ENCODE measurements at places on chromosomes 12 and 14. TPM values are rescaled to one million over a fixed set of nuclear protein-coding genes. Genes with fewer than 3 reads are reported as not detected.

MRPL42 gene
- 71.2 TPM for total RNA-seq

GARIN6 gene
- not detected for total RNA-seq

HCAR2 gene
- 0.35 TPM for total RNA-seq

KLRC3 gene
- 0.68 TPM for total RNA-seq

RPL10L gene
- not detected for total RNA-seq

PLEKHG7 gene
- not detected for total RNA-seq

GZMH gene
- total RNA-seq, result not detected

CLEC2A gene
- total RNA-seq, result not detected

DNA sequence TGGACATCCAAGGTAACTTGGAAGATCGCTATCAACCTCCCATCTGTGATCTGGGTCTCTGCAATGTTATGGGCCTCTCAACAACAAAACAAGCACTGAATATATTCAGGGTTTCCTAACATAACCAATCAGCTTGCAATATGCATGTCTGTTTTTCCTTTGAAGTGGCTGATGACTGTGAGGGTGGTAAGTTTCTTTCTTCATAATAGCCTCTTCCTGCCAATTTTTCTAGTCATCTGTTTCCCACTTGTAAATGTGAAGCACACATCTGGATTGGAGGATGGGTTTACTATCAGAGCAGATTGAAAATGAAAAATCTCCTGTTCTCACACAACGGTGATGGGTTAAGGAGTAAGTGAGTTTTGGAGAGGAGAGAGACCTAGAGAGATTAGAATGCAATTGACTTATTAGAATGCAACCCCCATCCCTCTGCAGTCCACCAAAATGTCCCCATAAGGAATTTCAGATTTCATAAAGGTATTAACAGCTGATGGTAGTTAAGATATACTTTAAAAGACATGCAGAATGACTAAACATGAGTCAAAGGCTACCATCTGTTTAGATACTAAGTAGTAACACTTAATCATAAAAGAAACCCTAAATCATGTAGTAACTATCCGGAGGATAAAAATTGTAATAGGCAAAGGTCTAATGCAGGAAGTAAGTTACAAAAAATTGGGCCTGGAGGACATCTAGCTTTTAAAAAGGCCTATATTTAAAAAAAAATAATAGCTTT is 58.4 kb upstream of the SAV1 start:
- DNase-seq, result no peak

GRCh38 chr12:59113831-59114615 is 193.7 kb upstream of the LRIG3 start:
- DNase-seq, result peak; percentile 40

- no peak for DNase-seq
Measured at GRCh38 chr14:68616221-68616902, 176.5 kb downstream of the ZFP36L1 start.

DNA sequence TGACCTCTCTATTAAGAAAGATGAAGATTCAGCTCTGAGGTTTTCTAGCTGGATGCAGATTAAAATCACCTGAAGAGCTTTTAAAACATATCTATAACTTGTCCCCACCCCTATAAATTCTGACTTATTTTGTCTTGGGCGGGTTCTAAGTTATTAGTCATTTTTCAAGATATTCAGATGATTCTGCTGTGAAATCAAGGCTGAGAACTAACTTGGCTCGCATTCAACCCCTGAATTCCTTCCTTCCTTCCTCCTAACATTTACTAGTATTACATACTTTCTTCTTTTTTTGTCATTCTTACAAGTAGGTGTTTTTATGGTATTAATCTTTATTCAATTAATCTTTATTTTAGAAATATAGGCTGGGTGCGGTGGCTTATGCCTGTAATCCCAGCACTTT is 55.4 kb downstream of the SSPN start:
- no peak for DNase-seq

DNA sequence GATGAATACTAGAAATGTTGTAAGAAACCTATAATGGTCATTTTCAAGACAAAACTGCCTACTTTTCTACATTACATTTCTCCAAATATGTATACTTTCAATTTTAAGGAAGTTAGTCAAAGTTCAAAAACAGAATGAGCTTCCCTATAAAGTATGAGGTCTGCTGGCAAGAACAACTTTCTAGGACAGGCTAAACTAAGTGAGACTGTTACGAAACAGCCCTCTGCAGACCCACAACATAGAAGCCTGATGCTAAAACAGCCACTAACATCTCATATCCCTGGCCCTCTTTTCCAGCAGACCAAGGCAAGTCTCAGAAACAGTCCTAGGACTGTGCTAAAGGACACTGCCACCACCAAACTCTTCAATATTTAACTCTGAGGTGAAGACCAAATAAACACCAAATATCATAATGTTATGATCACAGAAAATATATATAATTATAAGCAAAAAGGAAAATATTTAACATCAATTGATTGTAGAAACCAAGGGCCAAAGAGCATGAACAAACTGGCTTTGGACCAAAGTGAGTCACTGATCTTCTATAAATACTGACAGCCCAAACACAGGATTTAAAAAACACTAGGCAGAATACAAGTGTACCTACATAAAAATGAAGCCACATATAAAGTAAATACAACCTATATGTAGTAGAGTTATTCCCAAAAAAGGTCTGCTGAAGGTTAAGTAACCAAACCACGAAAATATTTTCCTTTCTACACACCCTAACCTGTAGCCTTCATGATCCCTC is 27.7 kb downstream of the PPP4R3A start:
- no peak for DNase-seq

- DNase-seq, result no peak
Measured at GRCh38 chr14:75453817-75454434, 26.1 kb downstream of the JDP2 start.

- no peak for DNase-seq
Measured at GRCh38 chr14:51444353-51445000, 204.4 kb downstream of the TMX1 start.

- DNase-seq, result no peak
Measured at GRCh38 chr12:83826112-83826511, 1086.5 kb downstream of the SLC6A15 start.

- DNase-seq, result no peak
Measured at GRCh38 chr14:104770851-104771272, 17.9 kb downstream of the SIVA1 start.

DNA sequence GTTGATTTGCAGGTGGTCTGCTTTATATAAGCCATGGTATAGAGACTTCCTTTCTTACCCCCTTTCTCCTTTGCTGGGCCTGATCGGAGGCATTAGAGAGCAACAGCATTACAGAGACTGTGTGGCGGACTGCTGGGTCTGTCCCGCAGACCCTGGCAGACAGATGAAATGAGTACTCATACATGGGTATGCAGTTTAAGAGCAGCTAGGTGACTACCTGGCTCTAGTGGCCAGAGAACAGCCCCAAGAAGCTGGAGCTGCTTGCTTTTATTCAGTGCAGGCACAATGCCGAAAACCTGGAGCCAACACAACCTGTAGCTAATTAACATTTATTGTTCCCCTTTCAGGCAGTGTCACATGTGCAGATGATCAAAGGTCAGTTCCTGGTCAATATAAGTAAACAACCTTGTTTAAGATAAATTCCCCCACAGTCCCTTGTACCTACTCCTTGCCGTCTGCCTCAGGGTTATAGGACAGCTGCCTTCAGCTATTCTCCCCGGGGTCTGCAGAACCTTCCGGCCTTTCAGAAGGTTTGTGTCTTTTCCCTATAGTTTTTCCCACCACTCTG is 160.0 kb downstream of the TRHDE start:
- DNase-seq, result no peak

DNA sequence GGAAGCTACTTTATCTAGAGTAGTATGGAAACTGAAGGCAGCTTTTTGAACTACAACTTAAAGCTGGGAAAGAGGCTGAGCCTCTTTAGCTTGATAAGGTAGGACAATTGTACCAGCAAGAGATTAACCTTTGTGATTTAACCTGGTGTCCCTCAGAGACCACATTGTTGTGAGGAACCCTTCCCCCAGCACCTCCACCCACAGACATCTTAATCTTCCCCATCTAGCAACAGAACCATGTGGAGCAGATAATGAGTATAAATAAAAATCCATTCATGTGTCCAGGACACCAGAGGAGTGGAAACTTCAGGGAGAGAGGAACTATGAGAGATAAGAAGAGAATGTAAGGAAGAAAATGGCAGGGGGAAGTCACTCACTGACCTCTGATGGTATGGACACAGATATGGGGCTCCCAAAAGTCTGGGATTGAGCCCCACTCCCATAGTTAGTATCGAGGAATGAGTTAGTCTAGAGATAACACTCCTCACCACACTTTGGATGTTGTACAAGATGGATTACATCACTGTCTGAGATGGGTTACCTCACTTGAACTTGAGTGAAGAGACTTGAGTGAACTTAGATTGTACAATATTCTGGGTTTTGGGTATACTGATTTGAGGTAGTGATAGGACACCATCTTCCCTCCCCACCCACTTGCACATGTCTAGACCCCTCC is 33.9 kb upstream of the SLC38A2 start:
- DNase-seq, result no peak

- no peak for DNase-seq
Measured at GRCh38 chr14:31567655-31568054, 6.5 kb downstream of the NUBPL start.

GRCh38 chr14:68780358-68781160 is 12.3 kb downstream of the ZFP36L1 start:
- no peak for DNase-seq

DNA sequence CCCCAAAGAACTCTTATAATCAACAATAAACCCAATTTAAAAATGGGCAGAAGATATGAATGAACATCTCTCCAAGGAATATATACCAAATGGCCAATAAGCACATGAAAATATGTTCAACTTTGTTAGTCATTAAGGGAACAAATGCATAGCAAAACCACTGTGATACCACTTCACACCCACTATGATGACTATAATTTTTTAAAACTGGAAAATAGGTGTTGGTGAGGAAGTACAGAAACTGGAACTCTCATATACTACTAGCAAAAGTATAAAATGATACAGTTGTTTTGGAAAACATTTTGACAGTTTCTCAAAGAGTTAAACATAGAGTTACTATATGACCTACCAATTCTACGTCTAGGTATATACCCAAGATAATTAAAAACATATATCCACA is 9.4 kb upstream of the HEATR5A start:
- no peak for DNase-seq

DNA sequence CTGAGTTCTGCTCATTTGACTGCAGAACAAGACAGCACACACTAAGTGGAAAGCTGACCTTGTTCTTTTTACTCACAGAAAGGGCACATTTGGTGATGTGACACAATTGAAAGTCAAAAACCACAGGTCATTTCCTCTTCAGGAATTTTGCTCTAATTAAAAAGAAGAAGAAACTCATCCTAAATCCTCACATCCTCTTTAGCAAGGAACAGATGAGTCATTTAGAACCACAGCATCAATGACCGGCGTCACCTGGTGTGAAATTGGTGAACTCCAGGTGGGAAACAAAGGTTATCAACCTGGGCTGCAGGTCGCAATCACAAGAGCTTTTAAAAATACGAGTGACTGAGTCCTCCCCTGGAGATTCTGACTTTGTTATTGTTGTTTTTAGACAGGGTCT is 2.9 kb upstream of the RNU6-8 start:
- no peak for DNase-seq

GRCh38 chr14:23385642-23386265 is 8.9 kb downstream of the CMTM5 start:
- DNase-seq, result no peak

DNA sequence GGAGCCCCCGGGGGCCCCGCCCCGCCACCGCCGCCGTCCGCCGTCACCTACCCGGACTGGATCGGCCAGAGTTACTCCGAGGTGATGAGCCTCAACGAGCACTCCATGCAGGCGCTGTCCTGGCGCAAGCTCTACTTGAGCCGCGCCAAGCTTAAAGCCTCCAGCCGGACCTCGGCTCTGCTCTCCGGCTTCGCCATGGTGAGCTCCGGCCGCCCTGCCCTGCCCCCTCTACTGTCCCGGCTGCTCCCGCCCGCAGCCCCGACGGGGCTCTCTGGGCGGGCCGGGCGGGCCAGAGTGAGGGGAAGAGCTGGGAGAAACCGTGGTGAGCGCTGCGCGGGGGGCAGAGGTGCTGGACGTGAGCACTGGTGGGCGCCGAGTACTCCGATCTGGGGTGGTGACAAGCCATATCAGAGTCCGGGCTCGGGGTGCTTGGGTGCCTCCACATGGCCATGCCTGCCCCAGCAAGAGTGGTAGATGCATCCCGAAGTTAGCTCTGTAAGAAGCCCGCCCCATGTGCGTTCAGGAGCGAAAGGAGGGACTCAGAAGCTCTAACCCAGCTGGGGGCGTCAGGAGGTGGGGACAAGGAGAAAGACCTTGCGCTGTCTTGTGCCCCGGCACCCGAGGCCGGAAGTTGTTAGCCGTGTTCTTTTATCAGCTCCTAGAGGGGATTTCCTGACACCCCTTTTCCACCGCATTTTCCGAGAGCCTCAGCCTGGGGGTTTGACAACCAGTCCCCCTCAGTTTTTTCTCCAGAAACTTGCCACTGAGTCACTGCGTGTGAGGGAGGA is 717 bp downstream of the ORAI1 start:
- peak; percentile 23 for DNase-seq

GRCh38 chr12:38919191-38919590 is 13.8 kb upstream of the CPNE8 start:
- no peak for DNase-seq

DNA sequence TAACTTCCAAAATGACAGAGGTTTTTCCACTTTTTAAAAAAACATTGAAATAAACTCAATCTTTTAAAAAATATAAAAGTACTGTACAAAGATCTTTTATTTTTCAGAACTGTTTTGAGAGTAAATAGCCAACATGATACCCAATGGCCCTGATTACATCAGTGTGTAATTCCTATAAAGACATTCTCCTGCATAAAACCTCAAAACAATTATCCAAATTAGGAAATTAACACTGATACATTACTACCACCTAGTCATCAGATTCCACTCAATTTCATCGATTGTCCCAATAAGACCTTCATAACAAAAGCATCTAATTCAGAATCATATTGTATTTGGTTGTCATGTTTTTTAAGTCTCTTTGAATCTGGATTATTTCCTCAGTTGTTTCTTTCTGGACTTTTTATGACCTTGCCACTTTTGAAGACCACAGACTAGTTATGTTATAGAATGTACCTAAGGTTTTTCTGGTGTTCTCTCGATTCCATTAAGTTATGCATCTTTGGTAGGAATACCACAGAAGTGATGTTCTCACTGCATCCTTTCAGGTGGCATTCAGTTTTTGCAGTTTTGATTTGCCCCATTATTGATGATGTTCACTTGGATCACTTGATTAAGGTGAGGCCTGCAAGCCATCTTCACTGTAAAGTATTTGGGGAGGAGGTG is 4.0 kb upstream of the YEATS4 start:
- no peak for DNase-seq
